Left ventricle myocardium inferior (tissue), 1 donor: ENCODE measurements at places on chromosomes 6 and 20.

GRCh38 chr6:17167327-17167979 is 65.6 kb downstream of the STMND1 start:
- peak; percentile 48 for DNase-seq

DNA sequence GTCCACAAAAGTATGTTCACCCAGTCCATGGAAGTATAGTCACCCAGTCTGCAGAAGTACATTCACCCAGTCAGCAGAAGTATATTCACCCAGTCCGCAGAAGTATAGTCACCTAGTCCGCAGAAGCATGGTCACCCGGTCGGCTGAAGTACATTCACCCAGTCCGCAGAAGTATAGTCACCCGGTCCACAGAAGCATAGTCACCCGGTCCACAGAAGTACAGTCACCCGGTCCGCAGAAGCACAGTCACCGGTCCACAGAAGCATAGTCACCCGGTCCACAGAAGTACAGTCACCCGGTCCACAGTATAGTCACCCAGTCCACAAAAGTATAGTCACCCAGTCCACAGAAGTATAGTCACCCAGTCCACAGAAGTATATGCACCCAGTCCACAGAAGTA is 8.8 kb downstream of the TCFL5 start:
- DNase-seq: no peak

GRCh38 chr20:18537651-18538050 is 29.6 kb upstream of the SMIM26 start:
- no peak for DNase-seq

- no peak for DNase-seq
Measured at GRCh38 chr20:50843331-50844276, 48.7 kb downstream of the BCAS4 start.

DNA sequence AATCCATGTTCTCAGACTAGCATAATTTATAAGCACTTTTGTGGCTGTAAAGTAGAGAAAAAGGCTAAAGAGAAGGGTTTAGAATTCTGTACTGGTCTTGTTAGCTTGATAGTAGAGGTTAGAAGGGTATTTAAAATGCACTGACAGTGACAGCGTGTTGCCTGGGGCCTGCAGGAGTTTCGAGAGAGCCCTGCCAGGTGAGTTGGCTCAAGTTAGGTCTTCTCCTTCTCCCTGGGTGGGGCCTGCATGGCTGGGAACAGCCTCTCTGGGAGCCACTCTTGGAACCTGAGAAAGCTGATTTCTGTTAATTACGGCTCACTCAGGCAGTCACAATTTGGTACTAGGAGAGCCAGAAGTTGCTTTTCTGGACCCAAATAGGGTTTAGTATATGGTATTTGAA is 103.7 kb downstream of the ARID1B start:
- no peak for DNase-seq

- no peak for DNase-seq
Measured at GRCh38 chr20:7410150-7410549, 530.1 kb downstream of the HAO1 start.

GRCh38 chr20:32651537-32651936 is 22.2 kb downstream of the C20orf203 start:
- no peak for DNase-seq

- DNase-seq: peak; percentile 79
Measured at GRCh38 chr6:167699141-167699931, 127.4 kb upstream of the AFDN start.

GRCh38 chr6:148517470-148517869 is 174.8 kb downstream of the SASH1 start:
- DNase-seq: no peak

DNA sequence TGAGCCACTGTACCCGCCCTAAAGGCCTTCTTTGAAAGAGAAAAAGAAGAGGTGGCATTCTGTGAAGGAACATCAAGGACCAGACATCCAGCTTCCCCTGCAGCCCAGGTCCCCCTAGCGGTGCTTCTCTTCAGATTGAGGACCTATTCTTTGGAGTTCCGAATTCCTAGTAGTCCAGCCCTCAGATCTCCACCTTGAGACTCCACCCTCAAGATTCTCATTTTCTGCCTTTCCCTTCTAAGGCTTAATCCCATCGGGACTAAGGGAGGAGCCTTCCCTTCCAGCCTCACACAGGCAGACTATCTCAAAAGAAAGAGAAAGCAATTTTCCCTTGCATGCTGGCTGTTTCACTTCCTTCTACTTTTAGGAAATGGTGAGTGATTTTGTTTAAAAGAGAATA is 32.5 kb downstream of the MUC22 start:
- peak; percentile 23 for DNase-seq

- no peak for DNase-seq
Measured at GRCh38 chr6:32234934-32235333, 11.1 kb upstream of the NOTCH4 start.

- DNase-seq: no peak
Measured at GRCh38 chr6:3228771-3229565, 1.5 kb upstream of the TUBB2B start.

DNA sequence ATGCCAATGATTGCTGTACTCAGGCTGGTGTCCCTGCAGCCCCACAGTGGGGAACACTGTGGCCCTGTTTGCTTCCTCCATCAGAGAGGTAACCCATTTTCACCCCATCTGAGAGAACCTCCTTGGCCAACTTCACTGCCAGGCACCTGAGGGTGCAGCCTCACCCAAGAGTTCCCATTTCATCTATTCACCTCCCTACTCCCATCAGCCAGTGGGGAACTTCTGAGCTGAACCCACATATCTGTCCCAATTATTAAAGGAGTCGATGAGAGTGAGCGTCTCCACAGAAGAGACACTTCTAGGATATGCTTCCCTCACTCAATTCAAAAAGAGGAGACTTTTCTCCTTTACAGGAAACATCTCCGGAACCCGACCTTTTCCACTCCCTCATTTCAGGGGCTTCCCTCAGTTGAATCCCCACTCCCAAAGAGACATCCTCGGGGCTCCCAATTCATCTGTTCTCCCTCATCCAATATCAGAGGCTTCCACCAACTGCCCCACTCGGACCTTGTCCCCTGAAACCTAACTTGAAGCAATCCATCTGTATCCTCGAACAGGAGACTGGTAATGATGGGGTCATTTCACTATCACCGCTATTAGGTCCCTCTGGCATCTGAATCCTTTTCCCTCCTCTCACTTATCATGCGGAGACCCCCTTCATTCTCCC is 988 bp downstream of the UBE2V1 start:
- no peak for DNase-seq

DNA sequence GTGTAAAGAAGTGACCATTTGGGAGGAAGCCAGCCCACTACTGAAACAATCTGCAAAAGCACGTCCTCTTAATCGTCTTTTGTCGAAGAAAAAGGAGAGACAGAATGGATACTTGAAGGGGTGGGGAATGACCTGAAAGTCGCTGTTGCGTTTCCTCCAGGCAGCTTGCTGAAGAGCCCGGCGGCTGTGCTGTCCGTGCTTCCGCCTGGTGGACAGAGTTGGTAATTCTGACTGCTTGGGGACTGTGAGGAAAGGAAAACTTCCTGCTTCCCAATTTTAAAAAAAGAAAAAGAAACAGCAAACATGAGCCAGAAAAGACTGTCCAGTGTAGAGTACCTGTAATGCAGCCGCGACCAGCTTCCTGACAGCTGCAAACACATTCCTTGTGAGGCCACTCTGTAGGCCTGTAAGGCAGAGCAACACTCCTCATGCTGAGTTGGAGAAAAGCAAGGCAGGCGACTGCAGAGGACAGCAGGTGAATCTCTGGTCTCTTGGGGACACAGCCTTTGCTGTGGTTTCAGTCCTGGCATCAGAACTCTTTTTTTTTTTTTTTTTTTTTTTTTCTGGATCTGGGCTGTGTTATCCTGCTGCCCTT is 251.1 kb upstream of the TBX18 start:
- DNase-seq: peak; percentile 40

- no peak for DNase-seq
Measured at GRCh38 chr6:139594333-139594965, 220.0 kb upstream of the CITED2 start.

- DNase-seq: no peak
Measured at GRCh38 chr6:135703621-135704020, 147.9 kb upstream of the PDE7B start.

DNA sequence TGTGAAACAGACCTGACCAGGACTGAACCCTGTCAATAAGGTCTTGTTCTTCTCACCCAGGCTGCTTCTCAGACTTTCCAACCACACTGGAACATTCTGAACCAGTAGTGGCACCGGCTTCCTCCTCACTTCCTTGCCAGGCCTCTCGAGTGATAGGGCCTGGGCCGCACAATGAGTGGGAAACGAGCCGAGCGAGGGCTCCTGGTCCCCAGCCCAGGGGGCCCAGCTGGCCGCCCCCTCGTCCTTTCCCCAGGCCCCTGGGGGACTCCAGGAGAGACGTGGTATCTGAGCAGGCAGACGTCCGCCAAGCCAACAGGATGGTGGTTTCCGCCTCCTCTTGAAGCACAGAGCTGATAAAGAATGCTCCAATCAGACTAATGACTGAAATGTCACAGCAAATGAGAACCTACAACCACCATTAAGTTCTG is 117.9 kb downstream of the GMDS start:
- peak; percentile 55 for DNase-seq

DNA sequence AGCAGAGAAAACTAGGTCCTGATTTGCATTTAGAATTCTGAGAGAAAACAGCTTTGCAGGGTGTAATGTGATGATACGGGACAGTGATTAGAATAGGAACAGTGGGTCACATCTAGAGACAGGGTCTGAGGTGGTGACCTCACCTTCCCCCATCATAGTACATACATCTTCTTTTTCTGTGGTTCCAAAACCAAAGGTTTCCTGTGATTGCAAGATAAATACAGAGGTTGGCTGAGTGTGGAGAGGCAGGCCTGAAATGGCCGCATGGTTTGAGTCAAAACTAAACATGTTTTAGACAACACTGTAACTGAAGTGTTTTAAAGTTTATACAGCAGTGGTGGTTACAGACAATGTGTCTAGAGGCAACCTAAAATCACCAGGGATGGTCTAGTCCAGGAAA is 10.4 kb upstream of the NT5DC1 start:
- no peak for DNase-seq

DNA sequence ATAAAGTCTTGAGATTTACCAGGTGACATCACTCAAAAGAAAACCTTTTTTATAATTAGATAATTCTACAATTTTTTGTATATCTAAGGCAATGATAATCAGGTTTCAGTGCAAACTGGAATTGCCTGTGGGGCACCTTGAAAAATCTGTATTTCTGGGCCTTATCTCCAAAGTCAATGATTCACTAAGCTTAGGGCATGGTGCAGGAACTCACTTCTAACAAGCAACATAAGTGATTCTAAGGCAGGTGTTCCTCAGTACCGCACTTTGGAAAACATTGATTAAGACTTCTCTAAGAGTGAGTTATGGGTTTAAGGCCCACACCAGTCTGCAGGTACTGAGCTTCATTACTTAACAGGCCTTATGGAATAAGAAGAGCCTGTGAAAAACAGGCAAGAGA is 115.3 kb downstream of the COL12A1 start:
- DNase-seq: no peak

- DNase-seq: no peak
Measured at GRCh38 chr20:32631933-32632460, 41.7 kb downstream of the C20orf203 start.

DNA sequence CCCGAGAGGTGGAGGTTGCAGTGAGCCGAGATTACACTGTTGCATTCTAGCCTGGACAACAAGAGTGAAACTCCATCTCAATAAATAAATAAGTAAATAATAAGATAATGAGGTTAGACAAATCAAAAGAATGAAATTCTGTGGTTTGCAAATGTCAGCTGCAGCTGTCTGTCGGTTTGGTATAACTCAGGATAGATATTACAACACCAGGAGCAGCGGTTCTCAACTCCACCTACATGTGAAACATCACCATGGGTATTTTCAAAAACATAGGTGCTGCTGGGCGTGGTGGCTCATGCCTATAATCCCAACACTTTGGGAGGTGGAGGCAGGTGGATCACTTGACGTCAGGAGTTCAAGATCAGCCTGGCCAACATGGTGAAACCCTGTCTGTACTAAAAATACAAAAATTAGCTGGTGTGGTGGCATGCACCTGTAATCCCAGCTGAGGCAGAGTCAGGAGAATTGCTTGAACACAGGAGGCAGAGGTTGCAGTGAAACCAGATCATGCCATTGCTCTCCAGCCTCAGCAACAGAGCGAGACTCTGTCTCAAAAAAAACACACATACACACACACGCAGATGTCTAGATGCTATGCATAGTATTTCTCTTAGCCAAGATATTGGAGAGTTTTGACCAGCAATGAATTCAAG is 126.1 kb upstream of the LAMP5 start:
- DNase-seq: no peak

DNA sequence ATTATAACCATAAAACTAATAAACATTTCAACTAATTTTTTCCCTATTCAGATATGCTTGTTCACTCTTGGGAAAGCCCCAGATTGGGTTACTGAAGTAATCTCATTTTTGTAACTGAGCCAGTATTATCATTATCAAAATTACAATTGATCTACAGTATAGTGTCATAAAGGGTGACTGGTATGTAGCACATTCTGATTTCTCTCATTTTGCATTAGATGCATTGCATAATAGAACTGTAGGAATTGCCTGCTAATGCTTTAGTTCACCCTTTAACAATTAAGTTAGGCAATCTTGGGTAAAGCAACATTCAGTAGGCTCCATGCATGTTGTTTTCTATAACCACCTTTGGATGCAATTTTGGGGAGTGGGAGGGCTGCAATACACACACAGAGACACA is 150.8 kb upstream of the FLRT3 start:
- no peak for DNase-seq

- no peak for DNase-seq
Measured at GRCh38 chr6:130218134-130218533, 4.6 kb downstream of the SAMD3 start.

DNA sequence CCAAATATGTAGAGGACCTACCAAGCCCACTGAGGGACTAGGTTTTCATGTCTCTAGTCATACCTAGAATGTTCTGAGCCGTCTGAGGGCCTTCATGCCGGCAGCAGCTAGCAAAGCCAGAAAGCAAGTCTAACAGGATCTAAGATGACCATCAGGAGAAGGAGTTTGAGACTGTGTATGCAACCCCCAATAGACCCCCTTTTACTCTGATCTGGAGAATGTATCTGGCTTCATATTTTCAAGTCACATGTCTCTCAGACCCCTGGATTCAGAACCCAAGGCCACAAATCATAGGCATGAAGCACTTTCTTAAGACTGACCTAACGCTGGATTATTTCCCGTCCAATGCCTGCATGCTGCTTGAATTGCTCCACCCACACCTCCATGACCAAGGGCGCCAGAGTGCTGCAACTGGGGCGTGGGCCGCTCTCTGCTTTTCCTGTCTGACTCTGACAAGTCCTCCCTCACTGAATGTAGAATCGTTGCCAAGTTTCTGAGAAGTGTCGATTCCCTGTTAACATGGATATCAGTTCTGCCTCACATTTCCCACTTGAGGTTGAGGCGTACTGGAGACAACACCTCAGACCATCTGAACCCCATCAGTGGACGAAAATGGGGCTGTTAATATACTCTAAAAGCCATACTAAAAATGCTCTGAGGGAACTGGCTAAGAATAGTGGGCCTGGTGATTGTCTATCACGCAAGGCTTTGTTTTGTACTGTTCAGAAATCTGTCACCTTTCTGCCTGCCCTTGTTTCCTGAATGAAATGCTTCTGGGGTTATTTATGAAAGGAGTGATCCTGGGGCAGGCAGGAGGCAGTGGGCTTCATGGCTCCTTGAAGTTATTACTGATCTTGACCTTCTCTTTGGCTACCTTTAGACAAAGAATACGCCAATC is 23.9 kb upstream of the ASXL1 start:
- peak; percentile 66 for DNase-seq

- DNase-seq: no peak
Measured at GRCh38 chr20:56826306-56826704, 197.2 kb downstream of the TFAP2C start.

GRCh38 chr6:45845567-45845966 is 170.1 kb downstream of the CLIC5 start:
- no peak for DNase-seq

- no peak for DNase-seq
Measured at GRCh38 chr6:55886185-55886836, 10.9 kb upstream of the BMP5 start.
